ENCODE measurements at places on chromosomes 6 and 20.
A peak's percentile ranks its signal among the peaks of the same experiment; 100 is the strongest.

- DNase-seq, result no peak
Measured at GRCh38 chr20:5767493-5768098, 17.4 kb downstream of the SHLD1 start.

GRCh38 chr6:153944201-153944600 lies 94.8 kb upstream of the OPRM1 start:
- DNase-seq, result no peak

- DNase-seq, result no peak
Measured at GRCh38 chr6:14697427-14697826, 548.4 kb upstream of the JARID2 start.

GRCh38 chr6:48765352-48765961 lies 654.5 kb upstream of the PTCHD4 start:
- peak; percentile 44 for DNase-seq

DNA sequence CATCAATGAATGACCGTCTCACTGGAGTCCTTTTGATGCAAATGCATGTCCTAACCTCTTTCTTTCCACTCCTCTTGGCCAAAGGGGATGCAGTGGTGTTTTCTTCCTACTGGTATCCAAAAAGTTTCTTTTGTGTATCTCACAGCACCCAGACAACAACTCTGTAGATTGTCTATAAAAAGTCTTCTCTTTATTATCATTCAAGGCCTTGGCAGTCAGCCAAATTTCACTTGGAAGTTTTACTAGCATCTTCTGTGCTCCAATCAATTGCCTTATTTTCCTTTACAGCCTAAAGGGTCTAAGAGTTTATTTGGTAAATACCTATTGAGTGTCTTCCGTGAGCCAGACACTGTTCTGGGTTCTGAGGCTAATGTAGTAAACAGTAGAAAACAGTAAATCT lies 150.2 kb upstream of the RNF217 start:
- DNase-seq, result no peak

DNA sequence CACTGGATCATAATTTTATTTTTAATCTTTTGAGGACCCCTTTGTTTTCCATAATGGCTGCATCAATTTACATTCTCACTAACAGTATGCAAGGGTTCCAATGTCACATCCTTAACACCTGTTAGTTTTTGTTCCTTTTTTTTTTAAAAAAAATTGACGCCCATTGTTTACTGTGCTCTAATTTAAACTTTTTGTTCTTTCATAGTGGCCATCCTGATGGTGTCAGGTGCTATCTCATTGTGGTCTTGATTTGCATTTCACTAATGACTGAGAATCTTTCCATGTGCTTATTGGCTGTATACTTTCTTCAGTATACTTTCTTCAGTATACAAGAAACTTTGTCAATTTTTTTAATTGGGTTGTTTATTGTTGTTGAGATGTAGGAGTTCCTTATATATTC lies 347.0 kb downstream of the RNGTT start:
- no peak for DNase-seq

DNA sequence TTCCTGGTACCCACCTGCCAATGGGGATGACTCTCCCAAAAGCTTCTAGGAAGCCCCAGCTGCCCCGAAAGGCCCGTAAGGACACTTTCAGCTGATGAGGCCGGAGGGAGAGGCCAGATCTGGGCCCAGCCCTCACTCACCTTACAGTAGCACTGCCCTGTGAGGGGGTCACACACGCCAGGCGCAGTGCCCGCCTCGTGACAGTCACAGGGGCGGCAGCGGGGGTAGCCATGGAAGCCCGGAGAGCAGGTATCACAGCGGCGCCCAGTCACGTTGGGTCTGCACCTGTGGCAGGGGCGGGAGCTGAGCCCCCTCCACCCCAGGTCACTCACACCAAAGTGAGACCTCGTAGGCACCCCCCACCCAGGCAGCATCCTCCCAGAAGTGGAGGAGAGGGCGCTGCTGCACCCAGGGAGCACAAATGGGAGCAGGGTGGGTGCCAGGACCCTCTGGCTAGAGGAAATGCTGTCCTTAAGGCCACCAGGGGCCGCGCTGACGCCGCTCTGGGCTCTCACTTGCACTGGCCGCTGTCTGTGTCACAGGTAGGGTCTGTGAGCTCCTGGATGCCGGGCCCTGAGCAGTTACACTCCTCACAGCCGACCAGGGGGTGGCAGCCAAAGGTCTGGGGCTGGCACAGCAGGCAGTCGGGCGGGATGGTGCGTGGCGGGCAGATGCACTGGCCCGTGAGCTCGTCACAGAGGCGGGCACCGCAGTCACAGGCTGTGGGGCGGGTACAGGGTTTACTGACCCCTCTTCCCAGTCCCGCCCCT lies 25.1 kb downstream of the ADRM1 start:
- DNase-seq, result no peak

DNA sequence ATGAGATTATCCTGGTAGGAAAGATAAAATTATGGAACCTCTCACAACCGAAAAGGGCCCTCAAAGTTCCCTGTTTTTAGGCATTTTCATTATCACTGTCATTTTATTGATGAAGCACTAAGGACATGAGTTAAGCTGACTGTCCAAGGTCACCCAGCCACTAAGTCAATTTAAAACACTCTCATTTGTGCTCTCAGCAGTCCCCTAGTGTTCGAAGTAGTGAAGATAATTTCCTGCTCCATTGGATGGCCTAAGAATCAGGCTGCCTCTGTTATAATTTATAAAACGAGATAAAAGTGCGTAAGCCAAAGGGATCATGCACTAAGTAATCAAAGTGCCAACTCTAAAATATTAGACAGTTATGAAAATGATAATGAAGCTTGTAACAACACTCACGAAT lies 169.1 kb downstream of the KIF16B start:
- DNase-seq, result no peak

GRCh38 chr6:18269253-18269652 lies 4.9 kb upstream of the DEK start:
- no peak for DNase-seq

DNA sequence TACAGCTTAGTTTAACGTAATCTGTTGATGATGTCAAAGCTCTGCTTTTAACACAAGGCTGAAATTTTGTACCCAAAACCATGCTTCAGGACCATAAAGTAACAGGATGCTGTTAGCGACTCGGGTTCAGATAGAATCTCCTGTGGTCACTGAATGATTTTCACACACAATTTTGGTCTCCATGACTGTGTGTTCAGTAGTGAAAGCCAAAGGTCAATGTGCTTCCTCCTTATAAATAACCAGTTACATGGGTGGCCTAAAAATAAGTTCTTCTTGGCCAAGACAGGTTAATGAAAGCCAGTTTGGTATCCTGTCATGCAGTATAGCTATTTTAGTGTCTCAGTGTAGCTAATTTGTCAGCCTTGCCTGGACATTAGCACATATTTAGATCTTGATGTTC lies 19.1 kb upstream of the LOC128125822 start:
- DNase-seq, result no peak

- no peak for DNase-seq
Measured at GRCh38 chr6:157283900-157284737, 39.2 kb downstream of the TMEM242 start.

GRCh38 chr20:46700481-46700880 lies 9.0 kb upstream of the SLC2A10 start:
- no peak for DNase-seq

- DNase-seq, result no peak
Measured at GRCh38 chr6:49038294-49038822, 424.7 kb downstream of the MMUT start.

DNA sequence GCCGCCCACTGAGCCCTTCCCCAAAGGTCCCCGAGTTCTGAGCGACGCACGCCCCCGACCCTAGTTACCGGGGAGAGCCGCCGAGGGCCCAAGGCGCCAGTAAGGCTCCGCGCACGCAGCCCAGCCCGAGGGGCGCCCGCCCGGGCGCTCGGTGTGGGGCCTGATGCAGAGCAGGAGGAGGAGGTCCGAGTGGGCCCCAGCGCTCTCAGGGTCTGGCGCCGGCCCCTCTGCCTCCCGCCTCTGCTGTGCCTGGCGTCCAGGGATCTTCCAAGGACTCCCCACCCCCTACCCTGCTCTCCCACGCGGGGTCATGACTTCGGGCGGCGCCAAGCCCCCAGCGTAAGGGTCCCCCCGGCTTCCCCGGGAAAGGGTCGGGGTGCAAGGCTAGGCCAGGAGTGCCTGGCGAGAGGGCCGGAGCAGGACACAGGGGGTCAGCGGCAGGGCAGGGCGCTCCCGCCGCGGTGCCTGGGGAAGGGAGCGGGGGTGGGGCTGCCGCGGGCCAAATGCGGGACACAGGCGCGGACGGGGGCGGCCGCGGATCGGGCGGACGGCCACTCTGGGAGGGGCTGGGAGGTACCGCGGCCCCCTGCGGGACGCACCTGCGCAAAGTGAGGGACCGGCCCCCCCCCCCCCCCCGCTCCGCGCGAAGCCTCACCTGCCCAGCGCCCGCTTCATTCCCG lies 637 bp downstream of the ABHD12 start:
- DNase-seq, result peak; percentile 47

DNA sequence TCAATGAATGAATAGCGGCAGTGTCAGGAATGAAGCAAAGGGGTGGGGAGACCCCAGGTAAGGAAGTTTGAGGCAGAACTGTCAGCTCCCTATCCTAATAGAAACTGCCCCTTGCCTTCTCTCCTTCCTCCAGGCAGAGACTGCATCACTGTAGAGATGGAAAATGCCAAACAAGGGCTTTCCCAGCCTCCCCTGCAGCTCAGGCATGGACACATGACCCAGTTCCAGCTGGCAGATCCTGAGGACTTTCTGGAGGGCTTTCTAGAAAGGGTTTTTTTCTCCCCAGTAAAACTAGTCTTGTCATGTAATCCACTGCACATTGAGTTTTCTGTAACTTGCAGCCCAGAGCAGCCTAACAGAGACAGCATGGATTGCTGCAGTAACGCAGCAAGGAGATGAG lies 17.9 kb upstream of the PNPLA1 start:
- DNase-seq, result no peak

GRCh38 chr6:44223319-44224028 lies at the start of gene SLC29A1:
Gene SLC29A1 (plus strand): TSS chr6:44223595. CDS start chr6:44227314, 3,719 bp downstream.
- peak; percentile 58 for DNase-seq

DNA sequence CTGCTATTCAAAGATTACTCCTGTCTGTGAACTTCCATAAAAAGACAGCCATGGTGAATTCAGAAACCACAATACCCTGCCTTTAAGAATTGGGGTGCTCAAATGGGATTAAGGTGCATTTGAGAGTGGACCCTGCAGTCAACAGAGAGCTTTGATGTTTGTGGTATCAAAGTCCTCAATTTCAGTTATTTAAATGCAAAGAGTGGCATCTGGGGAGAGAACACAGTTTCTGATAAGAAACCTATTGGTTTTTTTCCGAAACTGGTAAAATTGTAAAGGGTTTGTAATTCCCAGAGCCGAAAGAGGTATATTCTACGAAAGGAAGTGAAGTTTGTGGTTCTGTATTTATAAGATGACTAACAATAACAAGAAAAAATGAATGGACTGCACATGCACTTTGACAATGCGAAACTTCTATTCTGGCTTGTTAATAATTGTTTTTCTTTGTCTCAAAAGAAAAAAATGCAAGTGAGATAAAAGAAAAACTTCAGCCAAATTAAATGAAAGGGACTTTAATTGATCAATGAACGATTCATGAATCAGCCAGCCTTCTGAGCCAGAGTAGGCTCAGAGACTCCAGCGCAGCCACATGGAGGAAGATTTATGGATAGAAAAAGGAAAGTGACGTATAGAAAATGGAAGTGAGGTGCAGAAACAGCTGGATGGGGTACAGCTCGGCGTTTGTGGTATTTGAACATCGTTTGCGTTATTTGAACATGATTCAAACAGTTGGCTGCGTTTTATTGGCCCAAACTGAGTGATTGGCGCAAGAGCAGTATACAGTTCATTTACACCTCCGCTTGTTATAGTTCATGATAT lies 70.5 kb upstream of the DUSP22 start:
- DNase-seq, result no peak

DNA sequence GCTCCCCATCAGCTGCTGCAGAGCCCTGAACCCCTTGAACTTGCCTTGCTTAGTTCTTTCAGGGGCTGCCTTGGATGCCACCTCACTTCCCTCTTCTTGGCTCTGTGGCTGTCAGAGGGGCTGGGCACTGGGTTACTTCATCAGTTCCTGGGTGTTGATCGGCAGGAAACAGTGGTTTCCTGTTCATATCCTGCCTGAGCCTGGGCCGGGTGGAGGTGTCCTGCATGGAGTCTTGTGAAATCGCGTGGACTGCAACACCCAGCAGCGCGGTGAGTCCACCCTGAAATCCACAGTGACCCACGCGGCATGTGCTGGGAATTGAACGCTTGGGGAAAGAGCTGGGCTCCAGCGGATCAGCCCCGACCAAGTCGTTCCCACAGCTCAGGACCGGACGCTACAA lies 97.5 kb downstream of the CDH26 start:
- no peak for DNase-seq

GRCh38 chr6:165956874-165957273 lies 210.8 kb downstream of the TBXT start:
- no peak for DNase-seq

DNA sequence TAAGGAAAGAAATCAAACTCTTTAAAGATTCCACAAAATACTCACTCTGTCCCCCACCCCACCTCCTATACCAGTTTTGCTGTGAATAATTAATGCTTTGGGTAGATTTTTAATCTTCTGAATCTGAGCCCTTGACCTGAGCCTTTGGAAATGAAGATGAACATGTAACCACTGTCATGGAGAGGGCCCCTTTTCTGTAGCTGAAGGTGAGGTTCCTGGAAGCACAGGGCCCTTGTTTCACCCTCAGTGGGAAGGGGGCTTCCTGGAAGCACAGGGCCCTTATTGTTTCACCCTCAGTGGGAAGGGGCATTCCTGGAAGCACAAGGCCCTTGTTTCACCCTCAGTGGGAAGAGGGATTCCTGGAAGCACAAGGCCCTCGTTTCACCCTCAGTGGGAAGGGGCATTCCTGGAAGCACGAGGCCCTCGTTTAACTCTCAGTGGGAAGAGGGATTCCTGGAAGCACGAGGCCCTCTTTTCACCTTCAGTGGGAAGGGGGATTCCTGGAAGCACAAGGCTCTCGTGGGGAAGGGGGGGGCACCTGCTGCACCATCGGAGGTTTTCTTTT lies 75.7 kb downstream of the DACT2 start:
- DNase-seq, result no peak

GRCh38 chr6:122458087-122458486 lies 13.5 kb downstream of the SERINC1 start:
- DNase-seq, result no peak

DNA sequence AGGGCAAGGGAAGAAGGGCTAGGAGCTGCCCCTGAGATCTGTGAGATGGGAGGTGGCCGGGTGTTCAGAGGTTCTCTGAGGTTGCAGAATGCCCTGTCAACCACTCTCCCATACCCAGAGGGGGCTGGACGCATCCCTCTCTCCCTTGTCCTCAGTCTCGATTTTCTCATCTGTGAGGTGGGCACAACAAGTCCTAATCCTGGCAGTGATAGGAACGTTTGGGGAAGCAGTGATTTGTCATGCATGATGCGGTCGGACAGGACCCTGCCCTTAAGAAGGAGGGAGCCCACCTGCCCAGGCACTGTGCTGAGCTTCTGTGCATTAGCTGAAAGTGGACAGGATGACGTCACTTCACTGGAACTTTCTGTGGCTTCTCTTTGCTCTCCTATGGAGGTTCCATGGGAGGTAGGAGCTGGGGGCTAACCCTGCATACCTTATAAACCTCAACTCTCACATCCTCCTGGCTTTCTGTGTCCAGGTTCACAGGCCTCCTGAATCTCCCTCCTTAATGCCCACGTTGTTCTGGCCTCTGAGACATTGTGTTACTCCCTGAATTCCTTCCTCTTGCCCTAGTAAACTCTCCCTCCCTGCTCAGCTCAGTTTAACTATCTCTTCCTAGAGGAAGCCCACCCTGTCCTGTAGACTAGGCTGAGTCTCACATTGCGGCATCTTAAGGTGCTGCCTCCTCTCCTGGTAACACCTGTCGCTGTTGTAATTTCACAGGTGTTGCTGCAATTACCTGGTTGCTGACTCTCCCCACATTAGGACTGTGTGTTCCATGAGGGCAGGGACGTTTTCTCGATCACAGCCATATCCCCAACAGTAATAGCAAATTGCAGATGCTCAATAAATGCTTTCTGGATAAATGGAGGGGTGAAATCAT lies 30.1 kb upstream of the CSNK2A1 start:
- no peak for DNase-seq

Data from NCI-H774 (cell line).